ENCODE measurements at places on chromosomes 13 and 19.

DNA sequence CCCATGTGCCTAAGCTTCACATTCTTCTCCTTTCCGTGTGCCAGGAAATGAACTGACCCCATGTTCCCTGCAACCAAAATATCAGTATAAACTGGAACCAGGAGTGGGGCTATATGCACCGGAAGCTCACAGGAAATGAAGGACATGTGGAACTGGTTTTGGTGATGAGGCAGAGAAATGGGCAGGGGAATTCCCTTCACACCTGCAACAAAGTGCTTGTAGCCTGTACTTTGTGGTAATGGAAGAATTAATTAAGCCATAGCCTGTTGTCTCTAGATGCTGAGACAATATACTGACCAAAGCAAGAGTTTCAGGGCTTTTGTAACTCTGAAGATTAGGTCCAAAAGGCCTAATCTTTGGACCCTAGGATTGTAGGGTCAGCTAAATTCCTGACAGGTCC, 15.5 kb upstream of the UGGT2 start:
- DNase-seq, result no peak

- DNase-seq, result no peak
Observed at GRCh38 chr13:88761145-88761544, 1090.0 kb downstream of the SLITRK5 start.

DNA sequence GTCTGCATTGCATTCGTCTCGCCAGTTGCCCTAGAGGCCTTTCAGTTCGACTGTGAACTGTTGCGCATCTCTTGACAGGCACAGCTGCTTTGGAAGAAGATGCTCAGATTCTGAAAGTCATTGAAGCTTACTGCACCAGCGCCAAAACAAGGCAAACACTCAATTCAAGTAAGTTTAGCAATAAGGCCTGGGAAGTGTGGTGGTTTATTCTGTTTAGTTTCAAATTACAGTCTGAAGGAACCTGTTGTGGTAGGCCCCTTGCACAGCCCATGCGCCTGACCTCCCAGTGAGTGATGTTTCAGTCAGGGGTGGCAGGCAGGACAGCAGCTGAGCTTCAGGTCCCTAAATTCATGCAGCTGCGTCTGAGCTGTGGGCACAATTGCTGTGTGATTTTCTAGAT, 32.2 kb upstream of the TEX29 start:
- no peak for DNase-seq

- no peak for DNase-seq
Observed at GRCh38 chr13:82062772-82063171, 1721.8 kb upstream of the SPRY2 start.

- DNase-seq, result peak; percentile 82
Observed at GRCh38 chr13:30892966-30893365, 13.1 kb upstream of the MEDAG start.

- no peak for DNase-seq
Observed at GRCh38 chr13:42022796-42023493, 25.5 kb upstream of the DGKH start.

DNA sequence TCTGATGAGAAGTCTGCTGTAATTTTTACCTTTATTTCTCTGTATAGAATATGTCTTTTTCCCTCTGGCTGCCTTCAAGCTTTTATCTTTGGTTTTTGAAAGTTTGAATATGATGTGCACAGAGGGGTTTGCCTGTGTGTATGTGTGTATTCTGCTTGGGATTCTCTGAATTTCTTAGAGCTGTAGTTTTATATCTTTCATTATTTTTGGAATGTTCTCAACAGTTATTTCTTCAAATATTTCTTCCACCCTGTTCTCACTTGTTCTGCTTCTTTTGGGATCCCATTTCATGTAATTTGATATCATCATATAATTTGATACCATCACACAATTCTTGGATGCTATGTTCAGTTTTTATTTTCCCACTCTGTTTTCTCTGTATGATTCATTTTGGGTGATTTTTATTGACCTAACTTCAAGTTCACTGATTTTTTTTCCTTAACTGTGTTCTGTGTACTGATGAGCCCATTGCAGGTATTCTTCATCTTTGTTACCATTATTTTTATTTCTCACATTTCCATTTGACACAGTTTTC, 7.5 kb downstream of the COG3 start:
- no peak for DNase-seq

DNA sequence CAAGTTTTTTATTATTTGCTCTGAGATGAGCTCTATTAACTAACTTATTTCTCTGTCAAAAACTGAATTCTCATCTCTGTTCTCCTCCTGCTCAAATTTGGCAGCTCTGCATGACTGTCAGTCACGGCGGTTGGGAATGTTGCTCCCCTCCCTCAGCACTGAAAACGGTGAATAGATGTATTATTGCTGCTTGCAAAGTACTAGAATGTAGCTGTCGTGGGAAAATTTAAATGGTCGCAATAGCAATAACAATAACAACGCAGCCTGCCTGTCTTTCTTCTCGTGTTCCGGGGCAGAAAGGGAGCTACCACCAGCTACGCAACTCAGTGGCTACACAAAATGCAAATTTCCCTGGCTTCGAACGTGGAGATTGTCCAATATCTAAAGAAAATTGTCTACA, 125.6 kb upstream of the FRY start:
- DNase-seq, result no peak

- peak; percentile 3 for DNase-seq
Observed at GRCh38 chr19:32537580-32537979, 43.4 kb upstream of the PDCD5 start.

- DNase-seq, result no peak
Observed at GRCh38 chr13:92622905-92623304, 603.7 kb upstream of the GPC6 start.

- no peak for DNase-seq
Observed at GRCh38 chr13:75455962-75456361, 26.0 kb downstream of the TBC1D4 start.

GRCh38 chr13:32039056-32039455, 7.5 kb downstream of the FRY start:
- no peak for DNase-seq

DNA sequence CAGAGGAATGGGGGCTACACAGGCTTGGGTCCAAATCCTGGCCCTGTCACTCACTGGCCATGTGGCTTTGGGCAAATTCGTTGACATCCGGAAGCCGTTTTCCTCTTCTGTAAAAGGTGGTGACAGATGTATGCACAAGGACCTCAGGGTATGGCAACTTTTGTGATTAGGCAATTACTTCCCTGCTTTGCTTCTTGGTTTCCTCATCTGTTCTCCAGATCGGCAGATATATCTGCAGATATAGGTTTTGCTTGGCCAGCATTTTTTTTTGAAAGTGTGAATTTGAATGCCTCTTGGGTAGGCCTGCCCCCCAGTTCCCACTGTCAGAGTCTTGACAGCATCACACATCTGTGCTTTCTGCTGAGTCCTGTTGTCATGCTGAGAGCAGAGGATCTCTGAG, 17.7 kb downstream of the TMEM272 start:
- DNase-seq, result no peak

- no peak for DNase-seq
Observed at GRCh38 chr19:43620061-43621001, 902 bp upstream of the ZNF428 start.
